ENCODE measurements at places on chromosomes 1 and 21.

- no peak for DNase-seq
These were observed 759 bp downstream of the GPR157 start for GRCh38 chr1:9128166-9128519.

- peak; percentile 6 for DNase-seq
These were observed 547.9 kb upstream of the TMPRSS15 start for GRCh38 chr21:18951271-18952038.

DNA sequence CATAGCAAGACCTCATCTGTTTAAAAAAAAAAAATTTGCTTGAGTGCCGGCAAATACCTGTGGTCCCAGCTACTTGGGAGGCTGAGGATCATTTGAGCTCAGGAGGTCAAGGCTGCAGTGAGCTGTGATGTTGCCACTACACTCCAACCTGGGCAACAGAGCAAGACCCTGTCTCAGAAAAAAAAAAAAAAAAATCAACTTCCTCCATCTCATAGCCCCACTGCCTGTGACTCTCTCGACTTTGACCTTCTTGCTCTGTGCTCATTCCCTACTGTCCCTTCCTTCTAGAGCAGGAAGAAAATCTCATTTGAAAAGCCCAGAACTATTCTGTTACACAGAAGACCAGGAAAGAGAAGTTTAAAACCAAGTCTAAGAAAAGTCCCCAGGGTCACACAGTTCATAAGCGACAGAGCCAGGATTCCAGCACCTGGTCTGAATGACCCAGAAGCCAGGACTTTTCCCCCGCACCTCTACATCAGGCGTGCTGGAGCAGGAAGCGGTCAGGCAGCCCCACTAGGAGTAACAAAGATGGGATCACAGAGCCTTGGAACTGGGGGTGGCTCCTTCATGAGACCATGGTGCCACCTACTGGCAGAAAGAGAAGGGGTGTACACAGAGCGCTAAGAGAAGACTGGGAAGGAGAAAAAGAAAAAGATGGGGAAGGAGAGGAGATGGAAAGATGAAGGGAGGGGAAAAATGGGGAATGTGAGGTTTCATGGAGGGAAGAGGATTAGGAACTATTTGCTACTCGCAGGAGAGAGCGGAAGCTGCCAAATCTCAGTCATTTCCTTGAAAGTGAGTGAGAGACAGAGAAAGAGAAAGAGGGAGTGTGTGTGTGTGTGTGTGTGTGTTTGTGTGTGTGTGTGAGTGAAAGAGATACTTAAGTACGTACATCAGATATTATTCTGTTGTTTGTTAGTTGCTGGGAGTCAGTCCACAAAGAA, 3.1 kb upstream of the P3R3URF start:
- peak; percentile 90 for DNase-seq

DNA sequence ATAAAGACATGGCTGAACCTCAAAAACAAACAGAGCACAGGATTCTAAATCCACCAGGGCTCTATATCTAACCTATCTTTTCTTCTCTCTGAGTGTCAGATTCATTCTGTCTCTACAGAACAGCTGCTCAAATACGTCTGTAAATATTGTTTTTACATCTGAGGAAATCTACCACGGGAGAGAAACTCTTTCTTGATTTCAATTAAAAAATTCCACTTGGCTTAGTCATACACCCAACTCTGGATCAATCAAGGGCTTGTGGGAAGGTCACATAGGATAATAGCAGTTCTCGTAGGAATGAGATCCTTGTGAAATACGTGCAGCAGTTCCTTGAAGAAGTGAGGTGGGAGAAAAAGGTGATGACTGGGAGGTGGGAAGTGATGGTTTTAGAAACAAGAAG, 1355.7 kb upstream of the ADGRL2 start:
- no peak for DNase-seq

- no peak for DNase-seq
These were observed 3.5 kb downstream of the EXOC8 start for GRCh38 chr1:231334079-231334666.

- no peak for DNase-seq
These were observed 29.4 kb upstream of the CRP start for GRCh38 chr1:159743651-159744410.

DNA sequence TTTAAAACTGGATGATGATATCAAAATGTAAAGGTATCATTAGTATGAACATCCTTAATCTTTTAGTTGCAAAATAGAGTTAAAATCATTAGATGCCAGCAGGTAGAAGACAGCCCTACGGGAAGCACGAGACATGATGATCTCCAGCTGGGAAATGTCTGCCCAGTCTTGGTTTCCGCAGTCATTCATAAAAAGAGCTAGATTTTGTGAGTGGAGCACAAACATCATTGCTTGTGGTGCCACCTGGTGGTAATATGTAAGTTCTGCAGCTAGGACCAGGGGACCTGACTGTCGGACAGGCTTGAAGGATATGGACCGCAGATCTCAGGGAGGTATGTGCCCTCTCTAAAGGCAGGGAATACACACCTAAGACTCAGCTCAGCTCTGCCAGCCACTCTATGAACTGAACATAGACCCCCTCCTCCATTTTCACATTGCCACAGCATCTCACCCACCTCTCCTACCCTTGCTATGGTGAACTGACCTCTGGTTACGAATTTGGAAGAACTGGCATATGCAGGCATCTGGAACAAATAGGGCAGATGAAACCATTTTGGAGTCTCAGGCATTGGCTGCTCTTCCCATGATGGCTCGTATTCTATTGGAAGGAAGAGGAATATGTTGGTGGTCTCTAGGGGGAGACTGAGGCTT, 9.2 kb downstream of the FCMR start:
- peak; percentile 57 for DNase-seq

- DNase-seq = no peak
These were observed 24.7 kb downstream of the SDE2 start for GRCh38 chr1:225974454-225974853.

DNA sequence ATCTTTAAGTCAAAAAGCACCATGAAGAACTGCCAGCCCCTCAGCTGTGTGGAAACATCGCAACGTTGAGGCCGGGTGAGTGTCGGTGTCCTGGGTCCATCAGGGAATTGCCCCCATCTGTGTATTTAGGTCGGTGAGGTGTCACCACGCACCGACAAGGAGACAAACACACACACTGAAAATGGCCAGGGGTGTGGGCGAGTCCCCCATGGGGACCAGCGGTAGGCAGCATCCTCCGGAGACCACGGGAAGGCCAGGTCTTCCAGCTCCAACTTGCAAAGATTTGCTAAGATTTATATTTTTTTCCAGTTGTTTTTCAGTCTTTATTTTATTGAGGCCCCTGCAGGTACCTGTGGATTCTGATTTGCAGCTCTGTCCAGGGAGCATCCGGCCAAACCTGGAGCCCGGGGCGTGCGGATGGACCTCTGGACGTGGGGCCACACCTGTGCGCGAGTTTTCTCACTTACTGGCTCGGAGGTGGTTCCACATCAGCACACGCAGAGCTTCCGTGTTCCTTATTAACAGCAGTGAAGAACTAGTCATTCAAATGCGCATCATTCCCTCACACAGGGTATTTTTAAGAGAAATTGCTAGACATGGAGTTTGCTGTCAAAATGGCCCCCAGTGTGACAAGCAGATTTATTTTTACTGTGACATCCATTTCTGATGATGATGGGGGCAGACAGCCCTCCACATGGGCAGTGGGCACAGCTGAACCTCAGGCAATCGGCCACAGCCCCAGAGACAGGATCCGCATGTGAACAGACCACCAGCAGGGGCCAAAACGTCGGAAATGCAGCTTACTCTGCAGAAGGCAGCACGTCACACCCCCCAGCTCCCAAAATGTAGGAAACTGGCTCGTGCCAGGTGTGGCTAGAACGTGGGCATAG, 17.2 kb upstream of the SLC19A1 start:
- DNase-seq = no peak

- DNase-seq = no peak
These were observed 42.9 kb downstream of the SEC22B start for GRCh38 chr1:120133228-120133927.

GRCh38 chr21:15301736-15302135, 236.9 kb upstream of the NRIP1 start:
- DNase-seq = no peak

- no peak for DNase-seq
These were observed 184.2 kb downstream of the DYRK1A start for GRCh38 chr21:37550618-37551330.

DNA sequence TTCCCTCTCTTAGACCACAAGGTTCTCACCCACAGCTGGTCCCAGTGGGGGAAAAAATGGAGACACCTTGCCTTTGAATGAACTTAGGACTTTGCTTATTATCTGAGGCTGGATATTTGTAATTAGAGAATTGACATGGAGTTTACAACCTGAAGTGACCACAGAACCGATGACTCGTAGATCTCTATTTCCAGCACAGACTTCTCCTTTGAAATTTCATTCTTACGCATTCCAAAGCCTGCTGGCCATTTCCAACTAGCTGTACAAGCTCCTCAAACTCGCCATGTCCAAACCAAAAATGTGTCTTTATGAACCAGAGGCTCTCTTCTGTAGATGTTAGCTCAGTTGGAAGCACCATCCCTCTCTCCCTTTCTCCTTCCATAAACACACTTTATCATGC, 12.0 kb downstream of the RAB7B start:
- DNase-seq = no peak

DNA sequence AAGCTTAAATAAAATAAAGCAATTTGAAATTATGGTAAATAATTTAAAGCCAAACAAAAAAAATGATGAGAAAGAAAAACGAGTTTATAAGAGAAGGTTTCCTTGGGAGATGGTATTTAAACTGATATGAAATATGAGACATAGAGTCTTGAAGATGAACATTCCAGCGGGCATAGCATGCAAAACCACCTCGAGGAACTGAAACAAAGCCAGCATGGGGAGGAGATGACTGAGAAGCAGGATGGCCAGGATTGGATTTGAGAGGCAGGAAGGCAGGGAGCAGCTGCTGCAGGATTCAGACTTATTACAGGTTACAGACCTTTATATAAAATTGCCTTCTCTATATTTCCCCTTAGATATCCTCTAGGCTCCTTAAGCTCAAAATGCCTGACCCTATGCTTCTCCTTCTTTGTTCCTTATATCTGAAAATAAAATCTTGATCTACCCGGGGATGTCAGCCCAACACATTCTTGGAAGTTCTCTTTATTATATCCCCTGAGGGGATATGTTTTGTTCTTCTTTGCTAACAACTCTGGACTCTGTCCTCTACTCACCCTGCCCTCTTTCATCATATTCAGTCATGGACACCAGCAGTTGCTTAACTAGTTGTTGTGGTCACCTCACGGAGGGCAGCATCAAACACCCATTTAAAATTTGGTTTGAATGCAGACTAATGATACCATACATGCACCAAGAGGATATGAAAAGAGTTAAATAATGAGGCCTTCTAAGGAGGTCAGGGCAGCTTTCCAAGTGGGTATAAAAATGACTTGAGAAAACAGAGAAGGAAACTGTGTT, 719.1 kb upstream of the B3GALT2 start:
- DNase-seq = no peak

- no peak for DNase-seq
These were observed 128.2 kb upstream of the HOOK1 start for GRCh38 chr1:59686574-59686973.

DNA sequence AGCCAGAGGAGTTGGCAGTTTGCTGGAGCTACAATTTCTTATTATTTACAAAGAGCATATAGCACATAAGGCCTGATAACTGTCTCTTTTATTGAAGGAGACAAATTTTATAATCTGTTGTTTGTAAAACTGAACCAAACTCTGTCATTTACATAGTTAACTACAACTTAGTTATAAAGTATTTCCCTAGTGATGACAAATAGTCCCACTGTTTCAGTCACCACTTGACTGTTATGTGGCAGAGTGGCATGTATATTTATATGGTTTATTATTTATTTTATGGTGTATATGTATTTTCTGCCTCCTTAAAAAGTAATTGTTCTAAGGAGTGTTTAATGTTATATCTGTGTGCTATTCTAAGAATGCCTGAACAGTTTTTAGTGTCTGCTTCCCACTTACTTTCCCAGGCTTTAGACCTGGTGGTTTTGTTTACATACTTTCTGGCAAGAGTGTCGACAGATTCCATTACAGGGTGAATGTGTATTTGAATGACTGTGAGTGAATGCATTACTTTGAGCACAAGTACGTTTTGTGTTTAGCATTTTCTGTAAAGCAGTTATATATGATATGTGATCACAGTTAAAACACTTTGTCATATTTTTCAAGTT, 10.0 kb downstream of the TSEN15 start:
- DNase-seq = no peak

GRCh38 chr1:67814121-67814772, 19.0 kb downstream of the GNG12 start:
- DNase-seq = no peak

DNA sequence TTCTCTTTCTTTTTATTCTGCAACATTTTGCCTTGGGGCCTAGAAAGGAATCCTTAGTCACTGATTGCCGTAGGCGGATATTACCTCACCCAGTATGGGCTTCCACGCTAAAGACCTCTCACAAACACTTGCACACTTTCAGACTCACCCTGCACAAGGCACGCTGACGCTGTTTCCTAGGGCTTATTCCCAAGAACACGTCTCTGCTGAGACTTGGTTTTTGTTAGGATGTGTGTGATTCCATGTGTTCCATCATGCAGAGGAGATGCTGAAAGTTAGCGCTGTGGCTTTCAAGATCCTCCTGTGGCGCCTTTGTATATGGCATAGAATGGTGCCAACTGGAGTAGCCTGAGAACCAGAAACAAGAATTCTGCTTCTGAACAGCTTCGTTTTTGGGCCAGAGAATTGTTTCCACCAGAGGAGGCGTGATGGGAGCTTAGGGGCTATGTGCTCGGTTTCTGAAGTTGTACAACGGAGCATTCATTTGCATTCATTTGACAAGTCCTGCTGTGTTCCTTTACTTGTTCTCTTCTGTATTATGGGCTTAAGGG, 297.0 kb downstream of the DISC1 start:
- DNase-seq = no peak

GRCh38 chr1:25554886-25555752, 11.7 kb downstream of the LDLRAP1 start:
- no peak for DNase-seq

GRCh38 chr1:226572325-226572726, 23.8 kb downstream of the STUM start:
- no peak for DNase-seq

GRCh38 chr1:202009326-202010179, 834 bp upstream of the ELF3 start:
- DNase-seq = peak; percentile 61

DNA sequence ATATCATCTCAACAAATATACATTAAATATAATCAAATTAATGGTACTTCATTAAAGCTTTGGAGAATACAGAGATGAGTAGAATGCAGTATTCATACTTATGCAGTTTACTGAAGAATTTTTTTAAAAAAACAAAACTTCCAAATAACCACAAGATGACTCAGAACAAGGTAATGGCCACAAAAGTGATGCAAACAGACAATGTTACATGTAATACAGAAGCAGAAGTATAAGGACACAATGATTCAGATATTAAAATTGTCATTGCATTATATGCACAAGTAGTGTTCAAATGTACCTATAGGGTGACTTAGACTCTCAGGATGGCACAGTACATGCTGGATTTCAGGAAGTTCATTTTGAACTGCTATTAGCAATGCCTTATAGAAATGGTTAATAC, 227.2 kb upstream of the ST6GALNAC5 start:
- no peak for DNase-seq
